NCI-H524 treated with DMSO at 0.1 percent for 48 hours (cell line): ENCODE measurements at places on chromosomes 16 and 17.

DNA sequence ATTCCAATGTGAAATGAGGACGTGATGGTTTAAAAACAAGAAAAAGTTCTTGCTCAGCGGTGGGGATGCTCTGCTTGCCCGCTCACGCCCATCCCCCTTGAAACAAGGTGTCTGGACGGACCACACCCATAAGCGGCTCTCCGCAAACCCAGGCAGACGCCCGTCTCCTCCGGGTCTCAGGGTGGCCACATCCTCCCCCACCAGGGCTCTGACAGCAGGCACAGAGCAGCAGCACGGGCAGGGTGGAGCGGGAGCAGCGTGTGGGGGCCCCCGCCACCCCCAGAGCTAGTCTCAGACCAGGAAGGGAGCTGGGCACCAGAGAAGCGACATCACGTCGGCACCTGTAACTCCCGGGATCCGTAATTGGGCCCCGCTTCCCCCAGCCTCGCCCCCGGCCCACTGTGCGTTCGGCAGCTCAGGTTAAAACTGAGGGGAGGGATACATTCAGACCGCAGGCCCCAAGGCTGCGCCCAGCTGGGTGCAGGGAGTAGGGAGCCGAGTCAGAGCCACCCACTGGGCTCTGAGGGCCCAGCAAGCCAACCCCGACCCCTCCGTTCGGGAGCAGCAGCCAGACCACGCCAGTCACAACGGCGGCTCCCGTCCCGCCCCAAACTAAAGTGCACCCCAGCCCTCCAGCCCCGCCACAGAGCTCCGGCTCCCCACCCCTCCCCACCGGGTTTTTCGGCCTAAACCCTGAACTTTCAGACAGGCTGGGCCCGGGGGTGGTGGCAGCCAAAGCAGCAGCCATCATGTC lies 22.0 kb downstream of the CLUH start:
- no peak for DNase-seq

DNA sequence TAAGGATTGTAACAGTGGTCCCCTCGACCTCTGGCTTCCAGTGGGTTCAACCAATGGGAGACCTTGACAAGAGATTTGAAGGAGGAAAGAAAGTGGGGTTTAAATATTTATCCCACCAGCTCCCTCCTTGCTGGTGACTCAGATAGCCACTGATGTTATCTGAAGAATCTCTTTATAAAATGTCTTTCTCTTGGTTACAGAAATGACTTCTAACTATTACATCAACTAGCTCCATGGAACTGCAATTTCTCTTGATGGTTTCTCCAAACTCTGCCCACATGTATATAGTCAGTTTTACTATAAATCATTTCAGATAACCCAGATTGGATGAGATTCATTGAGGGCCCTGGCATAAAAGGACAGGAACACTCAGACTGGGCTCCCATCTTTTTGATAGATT lies 920.2 kb upstream of the SOX9 start:
- DNase-seq: no peak

GRCh38 chr16:28606291-28607115 lies 3.3 kb downstream of the SULT1A1 start:
- DNase-seq: no peak

- DNase-seq: no peak
Observed at GRCh38 chr17:18920911-18921441, 31.0 kb upstream of the SLC5A10 start.

DNA sequence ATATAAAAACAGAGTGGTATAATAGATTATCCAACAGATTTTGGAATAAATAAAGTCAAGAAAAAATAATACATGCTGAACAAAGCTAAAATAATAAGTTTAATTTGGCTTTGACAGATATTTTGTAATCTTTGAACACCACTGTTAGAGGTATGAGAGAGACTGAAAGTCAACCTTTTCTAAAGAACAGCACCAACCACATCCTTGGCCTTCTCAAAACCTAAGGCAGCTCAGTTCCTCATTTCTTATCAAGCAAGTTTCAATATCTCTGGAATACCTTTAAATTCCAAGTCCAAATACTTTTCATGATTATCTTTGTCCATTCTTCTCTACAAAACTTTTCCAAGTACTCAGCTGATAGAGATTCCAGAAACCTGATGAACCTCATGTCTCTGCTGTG lies 1603.8 kb downstream of the CDH8 start:
- DNase-seq: no peak

- DNase-seq: no peak
Observed at GRCh38 chr16:9054460-9054859, 37.0 kb upstream of the HAPSTR1 start.

DNA sequence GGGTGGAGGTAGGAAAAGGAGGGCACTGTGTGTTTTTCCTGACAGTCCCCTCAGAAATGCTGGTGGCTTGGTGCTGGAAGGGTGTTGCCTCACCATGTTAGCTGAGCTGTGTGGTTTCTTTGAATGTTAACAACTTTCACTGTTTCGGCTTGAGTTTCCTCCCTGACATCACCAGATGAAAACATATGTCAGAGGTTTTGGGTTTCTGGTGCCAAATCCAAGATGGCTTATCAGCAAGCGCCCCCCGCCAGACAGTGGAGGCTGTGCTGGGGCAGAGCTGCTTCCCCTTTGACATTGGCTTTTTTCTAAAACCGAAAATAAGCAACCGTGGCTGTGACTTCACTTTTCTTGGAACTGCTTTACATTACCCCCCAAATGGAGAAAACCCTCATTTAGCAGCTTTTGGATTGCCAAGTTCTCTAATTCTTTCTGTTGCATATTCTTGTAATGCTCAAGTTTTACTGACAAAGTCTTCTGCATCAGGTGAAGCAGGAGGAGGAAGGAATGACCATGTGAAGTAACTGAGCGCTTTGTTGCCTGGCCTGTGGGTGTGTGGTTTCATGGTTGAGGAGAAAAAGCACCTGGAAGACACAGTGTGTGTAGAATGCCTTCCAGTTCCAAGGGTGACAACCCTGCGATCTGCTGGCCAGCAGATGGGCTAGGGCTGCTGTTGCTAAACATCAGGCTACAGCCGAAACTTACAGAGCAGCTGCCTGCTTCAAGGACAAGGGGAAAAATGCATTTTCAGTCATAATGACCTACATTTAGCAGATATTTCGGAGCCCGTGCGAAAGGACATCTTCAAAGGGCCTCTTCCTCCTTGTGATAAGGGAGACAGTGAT lies 9.7 kb downstream of the RMI2 start:
- no peak for DNase-seq

GRCh38 chr17:2963332-2964027 lies 99.9 kb downstream of the OR1D5 start:
- DNase-seq: no peak

DNA sequence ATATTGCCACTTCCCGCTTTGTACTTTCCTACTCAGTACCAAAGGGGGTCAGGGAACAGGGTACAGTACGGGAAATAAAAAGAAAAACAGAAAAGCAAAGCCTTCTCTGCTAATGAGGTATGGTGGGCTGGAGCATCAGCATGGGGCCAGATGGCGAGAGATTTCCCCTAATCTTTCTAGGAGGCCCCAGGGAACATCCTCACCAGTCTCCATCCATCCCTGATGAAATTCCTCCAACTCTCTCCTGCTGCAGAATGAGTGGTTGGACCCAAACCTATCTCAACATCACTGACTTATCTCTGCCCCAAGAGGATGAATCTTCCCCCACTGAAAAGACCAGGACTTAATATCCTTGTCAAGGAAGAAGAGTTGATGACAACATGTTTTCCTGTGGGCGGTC lies 185.6 kb downstream of the C16orf78 start:
- DNase-seq: peak; percentile 86

DNA sequence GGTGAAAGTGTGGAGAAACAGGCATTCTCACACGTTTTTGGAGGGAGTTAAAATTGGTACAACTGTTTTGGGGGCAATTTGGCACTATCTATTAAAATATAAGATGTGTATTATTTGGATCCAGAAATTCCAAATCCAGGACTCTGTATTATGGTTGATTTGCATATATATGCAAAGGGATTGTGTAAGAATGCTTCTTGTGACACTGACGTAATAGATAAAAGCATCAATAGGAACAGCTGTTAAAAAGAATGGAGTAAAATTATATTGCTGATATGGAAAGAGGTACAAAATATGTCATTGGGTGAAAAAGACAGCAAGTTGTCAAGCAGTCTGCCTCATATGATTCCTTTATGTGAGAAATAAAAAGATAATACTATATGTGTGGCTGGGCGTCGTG lies 17.3 kb downstream of the FA2H start:
- DNase-seq: no peak

DNA sequence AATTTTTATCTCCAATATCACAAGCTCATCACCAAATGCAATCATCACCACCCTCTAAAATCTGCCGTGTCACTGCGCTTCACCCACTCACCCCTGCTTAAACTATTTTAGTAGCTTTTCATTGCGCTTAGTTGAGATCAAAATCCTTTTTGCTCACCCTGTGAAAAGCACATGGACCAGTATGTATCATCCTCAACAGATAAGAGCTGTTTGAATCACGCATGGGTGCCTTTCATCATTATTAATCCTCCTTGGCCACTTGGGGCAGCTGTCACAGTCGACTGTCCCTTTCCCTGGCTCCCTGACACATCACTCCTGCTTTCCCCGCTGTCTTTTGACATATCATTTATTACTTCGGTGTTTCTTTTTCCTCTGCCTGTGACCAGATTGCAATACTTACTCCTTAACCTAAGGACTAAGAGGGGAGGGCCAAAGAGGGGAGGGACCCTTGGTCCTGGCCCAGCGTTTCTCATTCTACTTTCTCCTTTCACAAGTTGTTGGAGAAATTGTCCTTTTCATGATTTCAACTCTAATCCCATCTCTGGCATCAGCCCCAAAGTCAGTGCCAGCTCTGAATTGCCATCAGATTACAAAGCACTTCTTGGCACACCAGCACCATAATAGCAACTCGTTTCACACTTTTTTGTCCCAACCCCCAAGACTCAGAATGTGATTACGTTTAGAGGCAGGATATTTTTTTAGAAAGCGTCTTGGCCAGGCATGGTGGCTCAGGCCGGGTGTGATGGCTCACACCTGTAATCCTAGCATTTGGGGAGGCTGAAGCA lies 8.6 kb upstream of the KDM6B start:
- DNase-seq: no peak

DNA sequence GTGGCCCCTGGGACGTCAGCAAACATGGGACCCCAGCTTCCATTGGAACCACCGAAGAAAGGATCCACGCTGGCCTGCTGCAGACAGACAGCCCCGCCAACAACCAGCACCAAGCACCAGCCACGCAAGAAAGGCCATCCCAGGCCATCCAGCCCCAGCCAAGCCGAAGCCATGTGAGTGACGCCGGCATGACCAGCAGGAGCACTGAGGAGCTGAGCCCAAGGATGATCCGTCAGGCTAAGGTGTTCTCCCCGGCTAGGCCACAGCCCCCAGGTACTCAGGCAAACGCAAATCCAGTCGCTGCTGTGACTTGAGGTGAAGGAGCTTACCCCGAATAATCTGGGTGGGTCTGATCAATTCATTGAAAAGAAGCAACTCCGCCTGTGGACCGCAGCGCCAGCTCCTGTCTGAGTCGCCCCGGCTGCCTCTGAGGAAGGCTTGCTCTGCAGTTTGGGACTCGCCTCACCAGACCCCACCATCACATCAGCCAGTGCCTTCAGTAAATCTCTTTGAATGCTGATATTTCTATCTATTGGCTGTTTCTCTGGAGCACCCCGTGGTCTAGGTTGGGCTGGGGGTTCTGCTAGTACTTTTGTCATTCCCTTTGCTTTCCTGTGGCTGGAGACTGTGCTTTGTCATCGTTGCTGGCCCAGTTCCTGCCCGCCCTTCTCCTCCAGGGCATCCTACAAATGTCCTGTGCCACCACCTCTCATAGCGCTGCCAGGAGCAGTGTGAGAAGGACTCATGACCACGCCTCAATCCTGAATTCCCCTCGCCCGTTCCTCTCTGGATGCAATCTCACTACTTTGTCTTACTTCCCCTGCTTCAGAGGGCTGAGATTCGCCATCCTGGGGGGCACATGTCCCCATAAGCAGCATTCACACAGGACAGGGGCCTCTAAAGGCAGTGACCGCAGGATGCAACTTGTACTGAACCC lies 8.1 kb upstream of the CBX2 start:
- no peak for DNase-seq

DNA sequence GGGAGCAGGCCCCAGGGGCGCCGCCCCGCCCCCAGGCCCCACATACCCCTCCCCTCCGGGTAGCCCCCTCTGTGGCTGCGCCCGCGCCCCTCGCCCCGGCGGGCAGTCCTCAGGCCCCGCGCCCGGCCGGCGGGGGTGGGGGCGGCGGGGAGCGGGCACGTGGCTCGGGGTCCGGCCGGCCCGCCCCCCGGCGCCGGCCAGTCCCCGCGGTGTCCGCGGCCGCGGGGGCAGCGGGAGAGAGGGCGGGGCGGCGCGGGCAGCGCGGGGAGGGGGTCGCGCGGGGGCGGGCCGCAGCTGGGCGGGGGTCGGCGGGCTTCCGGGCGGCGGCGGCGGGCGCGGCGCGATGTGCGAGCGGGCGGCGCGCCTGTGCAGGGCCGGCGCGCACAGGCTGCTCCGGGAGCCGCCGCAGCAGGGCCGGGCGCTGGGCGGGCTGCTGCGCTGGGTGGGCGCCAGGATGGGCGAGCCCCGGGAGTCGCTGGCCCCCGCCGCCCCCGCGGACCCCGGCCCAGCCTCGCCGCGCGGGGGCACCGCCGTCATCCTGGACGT lies 335 bp downstream of the NECAB2 start:
- DNase-seq: no peak

DNA sequence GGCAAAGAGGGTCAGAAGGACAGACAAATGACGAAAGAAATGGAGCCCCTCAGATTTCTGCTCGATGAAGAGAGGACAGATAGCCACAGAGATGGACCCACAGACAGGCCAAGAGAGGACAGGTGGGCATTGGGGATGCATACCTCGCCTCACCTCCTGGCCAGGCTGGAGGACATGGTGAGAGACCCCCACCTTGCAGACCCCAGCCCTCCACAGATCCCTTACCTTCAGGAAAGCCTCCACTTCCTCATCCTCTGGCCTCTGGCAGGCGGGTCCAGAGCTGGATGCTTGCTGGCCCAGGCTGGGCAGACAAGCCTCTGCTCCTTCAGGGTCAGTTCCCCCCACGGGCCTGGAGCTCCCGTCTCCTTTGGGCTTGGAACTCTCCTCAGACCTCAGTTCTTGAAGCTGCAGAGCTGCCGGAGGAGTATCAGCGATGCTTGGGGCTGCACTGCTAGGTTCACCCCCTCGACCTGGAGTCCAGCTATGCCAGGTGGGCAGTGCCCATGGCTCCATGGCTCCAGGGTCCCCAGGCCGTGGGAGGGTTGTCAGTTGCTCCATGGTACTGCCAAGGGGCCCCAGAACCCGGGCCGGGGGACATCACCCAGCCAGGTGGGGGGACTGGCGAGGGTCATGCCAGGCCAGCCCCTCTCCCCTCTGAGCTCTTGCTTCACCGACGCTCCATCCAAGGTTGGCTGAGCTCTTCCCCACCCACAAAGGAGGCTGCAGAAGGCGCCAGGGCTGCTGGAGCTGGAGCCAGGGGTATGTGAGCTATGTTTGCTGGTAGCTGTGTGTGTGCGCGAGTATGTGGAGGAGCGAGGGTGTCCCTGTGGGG lies 1.0 kb downstream of the TSPOAP1 start:
- DNase-seq: no peak
